ENCODE measurements at places on chromosomes 11 and 22. TPM values are rescaled to one million over a fixed set of nuclear protein-coding genes. Genes with fewer than 3 reads are reported as not detected.

- DNase-seq: no peak
Observed at GRCh38 chr11:130369141-130369691, 54.5 kb upstream of the ZBTB44 start.

DNA sequence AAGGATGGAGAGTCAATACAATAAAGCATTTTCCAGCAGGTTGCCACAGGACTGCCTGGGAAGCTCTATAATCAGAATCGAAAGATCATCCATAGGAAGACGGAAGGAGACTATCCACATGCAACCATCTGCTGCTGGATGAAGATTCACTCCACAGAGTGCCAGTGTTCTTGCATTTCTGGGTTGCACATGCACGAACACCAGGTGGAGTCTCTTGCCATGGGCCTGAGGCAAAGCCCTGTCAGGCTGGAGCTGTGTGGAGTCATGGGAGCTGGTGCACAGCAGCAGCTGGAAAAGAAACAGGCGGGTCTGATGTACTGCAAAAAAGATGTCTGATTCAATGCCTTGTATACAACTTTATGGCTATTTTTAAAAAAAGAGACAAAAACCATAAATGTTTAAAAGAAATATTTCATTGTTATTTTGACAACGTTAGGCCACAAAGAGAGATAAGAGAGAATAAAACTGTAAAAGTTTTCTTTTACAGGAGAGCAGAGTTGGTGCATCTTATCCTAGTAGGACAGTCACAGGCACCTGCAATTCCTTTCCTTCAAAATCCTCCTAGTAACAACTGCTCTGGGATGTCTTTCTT is 12.9 kb upstream of the FAT3 start:
- DNase-seq: no peak

GRCh38 chr11:24373516-24373915 is 123.3 kb upstream of the LUZP2 start:
- no peak for DNase-seq

DNA sequence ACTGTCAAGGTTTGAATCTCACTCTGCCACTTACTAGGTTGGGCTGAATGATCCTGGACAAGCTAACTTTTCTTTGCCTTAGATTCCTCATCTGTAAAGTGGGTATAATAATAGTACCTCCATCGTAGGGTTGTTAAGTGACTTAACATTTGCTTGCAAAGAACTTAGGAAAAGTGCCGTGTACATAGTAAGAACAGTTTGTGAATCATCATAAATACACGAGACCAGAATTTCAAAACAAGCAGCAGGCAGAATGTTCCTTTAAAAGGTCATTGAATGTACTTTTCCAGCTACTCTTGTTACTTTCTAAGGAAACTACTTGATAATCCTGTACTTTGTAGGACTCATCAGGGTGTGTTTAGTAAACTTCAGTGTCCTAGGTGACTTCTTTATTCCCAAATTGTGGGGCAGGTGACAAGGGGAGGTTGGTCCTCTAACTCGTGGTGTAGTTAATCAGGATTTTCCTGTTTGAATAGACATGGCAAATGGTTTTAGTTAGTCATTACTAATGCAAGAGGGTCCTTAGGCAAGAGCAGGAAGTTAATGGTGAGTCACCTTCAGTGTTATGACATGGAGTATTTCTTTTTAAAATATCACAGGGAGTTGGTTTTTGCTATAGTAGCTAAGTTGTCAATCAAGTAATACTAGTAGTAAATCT is 67.9 kb downstream of the YAP1 start:
- DNase-seq: no peak

- DNase-seq: no peak
Observed at GRCh38 chr11:477052-477715, 27.1 kb downstream of the PTDSS2 start.

DNA sequence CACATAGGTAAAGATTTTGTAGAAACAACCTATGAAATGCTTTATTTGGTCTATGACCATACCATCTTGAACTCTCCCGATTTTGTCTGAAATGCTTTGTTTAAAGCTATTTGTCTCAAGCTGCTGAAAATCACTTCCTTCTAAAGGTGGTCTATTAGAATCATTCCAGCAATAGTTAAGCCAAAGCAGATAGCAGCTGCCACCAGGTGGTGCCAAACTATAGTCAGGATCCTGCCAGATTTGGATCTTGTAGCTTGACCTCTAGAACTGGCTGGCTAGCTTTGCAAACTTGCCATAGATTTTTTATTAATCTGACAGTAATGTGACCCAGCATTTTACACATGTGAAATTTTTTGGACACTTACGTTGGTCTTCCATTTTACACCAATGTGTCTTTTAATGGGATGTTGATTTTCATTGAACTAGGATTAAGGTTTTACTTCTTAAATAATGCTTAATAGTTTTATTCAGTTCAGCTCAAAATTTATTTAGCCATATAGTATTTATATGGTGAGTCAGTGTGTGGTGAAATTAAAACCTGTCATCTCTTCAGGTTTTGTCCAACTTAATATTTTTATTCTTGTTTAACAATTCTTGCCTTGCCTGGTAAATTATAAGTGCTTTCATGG is 19.7 kb downstream of the CTR9 start:
- no peak for DNase-seq

- peak; percentile 18 for DNase-seq
Observed at GRCh38 chr11:134686460-134687061, 274.5 kb upstream of the B3GAT1 start.

- DNase-seq: no peak
Observed at GRCh38 chr11:71165771-71166170, 86.6 kb downstream of the SHANK2 start.

DNA sequence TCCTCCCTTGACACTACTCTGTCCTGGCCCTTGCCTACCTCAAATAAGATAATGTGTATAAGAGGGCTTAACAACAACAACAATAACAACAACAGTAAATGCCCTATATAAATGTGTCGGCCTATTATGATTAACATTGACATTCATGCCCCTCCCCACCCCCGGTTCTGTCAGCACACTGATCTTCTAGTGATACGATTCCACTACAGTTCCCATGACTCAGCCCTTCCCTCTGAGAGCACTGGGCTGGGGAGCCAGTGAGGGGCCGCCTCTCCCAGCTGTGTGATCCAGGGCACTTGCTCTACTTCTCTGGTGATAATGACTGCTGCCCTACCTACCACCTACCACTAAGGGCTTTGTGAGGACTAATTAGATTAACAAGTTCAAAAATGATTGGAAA is 92.2 kb upstream of the PHOX2A start:
- no peak for DNase-seq

- no peak for DNase-seq
Observed at GRCh38 chr22:45686004-45686403, 14.4 kb downstream of the ATXN10 start.

GRCh38 chr11:114525682-114526081 is 34.0 kb downstream of the NXPE1 start:
- no peak for DNase-seq

- peak; percentile 72 for DNase-seq
Observed at GRCh38 chr22:27880778-27881394, 38.2 kb downstream of the PITPNB start.

GRCh38 chr11:44288133-44288526 is 21.8 kb downstream of the ALX4 start:
- DNase-seq: no peak

GRCh38 chr11:74717221-74717969 is 13.8 kb downstream of the CHRDL2 start:
- DNase-seq: no peak

GRCh38 chr22:46051646-46052045 is 74.7 kb upstream of the WNT7B start:
- DNase-seq: no peak

- no peak for DNase-seq
Observed at GRCh38 chr11:76673176-76674142, 2.9 kb upstream of the LRRC32 start.

DNA sequence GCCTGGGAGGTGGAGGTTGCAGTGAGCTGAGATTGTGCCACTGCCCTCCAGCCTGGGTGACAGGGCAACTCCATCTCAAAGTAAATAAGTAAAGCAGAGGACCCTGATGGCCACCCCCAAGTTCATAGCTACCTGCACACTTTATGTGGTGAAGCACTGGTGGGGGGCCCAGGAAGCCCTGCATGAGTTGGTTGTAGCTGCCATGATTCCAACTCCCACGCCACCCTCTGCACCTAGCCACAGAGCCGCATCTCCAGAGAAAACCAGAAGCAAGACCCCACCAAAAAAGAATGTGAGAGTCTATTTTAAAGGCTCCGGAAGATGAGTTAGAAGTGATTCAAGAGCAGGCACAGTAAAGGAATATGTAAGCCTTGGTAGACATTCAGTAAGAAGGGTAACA is 20.4 kb upstream of the TMA7B start:
- no peak for DNase-seq

IRAG1 gene
- 10.6 TPM for polyA plus RNA-seq

KRTAP5-7 gene
- 0.10 TPM for polyA plus RNA-seq

MRGPRF gene
- 23.2 TPM for polyA plus RNA-seq

ENTHD1 gene
- not detected for polyA plus RNA-seq

GTSE1 gene
- polyA plus RNA-seq: 10.5 TPM

TRPC6 gene
- 6.6 TPM for polyA plus RNA-seq

CYTH4 gene
- 2.4 TPM for polyA plus RNA-seq

MS4A3 gene
- polyA plus RNA-seq: 0.66 TPM

KCNK4 gene
- not detected for polyA plus RNA-seq

MMP8 gene
- polyA plus RNA-seq: 0.06 TPM

MMP10 gene
- polyA plus RNA-seq: 0.30 TPM

OR52E8 gene
- not detected for polyA plus RNA-seq
